ENCODE measurements at places on chromosomes 5 and 9.

- no peak for DNase-seq
These were observed 15.6 kb upstream of the DENND1A start for GRCh38 chr9:123945532-123945931.

DNA sequence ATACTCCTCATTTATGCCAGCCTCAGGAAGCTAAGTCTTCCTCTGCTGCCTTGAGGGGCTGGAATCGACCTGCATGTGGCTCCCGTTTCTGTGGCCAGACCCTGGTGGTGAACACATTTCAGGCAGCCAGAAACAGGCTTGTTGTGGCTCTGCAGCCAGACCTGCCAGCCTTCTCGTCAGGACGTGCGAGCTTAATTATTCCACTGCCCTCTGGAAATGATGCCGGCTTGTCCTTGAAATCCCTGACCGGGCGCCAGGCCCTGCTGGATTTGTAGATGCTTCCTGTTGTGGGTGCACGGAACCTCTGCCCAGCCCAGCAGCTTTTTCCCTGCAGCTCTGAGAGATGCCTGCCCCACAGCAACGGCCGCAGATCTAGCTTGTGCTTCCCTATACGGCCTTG is 41.6 kb downstream of the PDZD2 start:
- no peak for DNase-seq

DNA sequence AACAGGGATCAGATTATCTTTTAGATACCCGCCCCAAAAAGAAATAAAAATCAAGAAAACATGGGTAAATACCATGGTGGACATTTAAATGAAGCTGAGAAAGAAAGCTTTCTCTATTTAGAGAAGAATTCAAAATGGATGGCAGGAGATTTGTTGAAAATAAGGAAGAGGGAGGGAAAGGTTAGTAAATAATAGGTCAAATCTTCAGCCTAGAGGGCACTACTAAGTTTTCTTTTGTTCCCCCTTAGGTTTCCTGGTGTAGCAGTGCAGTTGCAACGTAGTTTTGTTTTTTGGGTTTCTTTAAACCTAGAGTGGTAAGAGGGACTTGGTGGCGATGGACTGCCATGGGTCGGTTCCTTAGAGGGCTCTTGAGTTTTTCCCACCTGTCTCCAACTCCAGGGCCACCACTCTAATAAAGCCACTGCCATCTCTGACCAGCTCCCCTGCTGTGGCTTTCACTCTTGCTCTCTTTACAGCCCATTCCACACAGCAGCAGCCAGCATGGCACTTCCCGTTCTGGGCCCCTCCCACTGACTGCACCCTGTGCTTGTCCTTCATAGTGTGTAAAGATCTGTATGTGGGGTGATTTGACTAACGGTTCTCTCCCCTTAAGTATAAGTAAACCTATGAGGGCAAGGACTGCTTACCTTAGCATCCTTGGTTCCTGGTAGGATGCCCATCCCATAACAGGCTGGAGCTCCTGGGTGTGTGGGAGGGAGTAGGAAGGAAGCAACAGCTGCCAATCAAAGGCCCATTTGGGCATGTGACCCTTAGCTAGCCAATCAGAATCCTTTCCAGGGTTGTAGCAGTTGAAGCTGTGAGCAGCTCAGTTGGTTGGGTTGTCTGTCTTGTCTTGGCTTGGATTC is 118.3 kb downstream of the SLC1A3 start:
- no peak for DNase-seq

GRCh38 chr5:12322042-12322441 is 417.8 kb upstream of the CTNND2 start:
- DNase-seq: no peak

Data from stimulated activated CD4-positive, alpha-beta T cell treated with anti-CD3 and anti-CD28 coated beads, Interleukin-15, amount 100 ng/mL, for 1 hour (primary cell).